BJ (cell line): ENCODE measurements at places on chromosomes 3 and 15.

GRCh38 chr3:49781415-49782199 is 4.7 kb downstream of the IP6K1 start:
- DNase-seq: no peak

GRCh38 chr3:43043071-43043766 is 62.7 kb downstream of the POMGNT2 start:
- DNase-seq: no peak

DNA sequence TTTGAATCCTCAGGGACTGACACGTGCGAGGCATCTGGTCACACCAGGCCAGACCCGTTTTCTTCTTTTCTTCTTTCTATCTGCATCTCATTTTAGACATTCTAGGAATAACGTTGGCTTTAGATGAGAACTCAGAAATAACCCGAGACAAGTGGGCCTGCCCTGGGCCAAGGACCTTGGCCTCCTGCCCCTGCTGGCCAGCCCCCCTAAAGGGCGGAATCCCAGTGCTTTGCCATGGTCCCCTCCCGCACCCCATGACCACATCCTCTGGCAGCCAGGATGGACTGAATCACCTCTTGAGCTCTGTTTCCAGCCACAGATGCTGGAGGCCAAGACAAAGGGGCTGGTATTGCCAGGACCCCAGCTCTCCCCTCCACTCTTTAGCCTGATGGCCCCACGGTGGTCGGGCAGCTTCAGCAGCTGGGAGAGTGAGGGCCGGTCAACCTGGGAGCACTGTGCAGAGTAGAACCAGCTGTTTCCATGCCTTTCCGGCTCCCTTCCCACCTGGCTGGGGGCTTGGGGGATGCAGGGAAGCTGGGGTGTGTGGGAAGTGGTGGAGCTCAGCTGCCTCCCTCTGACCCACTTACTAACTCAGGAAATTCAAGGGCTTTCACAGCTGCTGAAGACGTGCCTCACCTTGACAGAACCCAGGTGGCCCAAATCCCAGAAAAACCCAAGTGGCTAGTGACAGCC is 190.9 kb downstream of the FAM43A start:
- no peak for DNase-seq

- no peak for DNase-seq
Measured at GRCh38 chr3:83625261-83625660, 1333.5 kb upstream of the CADM2 start.

- DNase-seq: no peak
Measured at GRCh38 chr3:106255870-106256248, 387.0 kb upstream of the CBLB start.

DNA sequence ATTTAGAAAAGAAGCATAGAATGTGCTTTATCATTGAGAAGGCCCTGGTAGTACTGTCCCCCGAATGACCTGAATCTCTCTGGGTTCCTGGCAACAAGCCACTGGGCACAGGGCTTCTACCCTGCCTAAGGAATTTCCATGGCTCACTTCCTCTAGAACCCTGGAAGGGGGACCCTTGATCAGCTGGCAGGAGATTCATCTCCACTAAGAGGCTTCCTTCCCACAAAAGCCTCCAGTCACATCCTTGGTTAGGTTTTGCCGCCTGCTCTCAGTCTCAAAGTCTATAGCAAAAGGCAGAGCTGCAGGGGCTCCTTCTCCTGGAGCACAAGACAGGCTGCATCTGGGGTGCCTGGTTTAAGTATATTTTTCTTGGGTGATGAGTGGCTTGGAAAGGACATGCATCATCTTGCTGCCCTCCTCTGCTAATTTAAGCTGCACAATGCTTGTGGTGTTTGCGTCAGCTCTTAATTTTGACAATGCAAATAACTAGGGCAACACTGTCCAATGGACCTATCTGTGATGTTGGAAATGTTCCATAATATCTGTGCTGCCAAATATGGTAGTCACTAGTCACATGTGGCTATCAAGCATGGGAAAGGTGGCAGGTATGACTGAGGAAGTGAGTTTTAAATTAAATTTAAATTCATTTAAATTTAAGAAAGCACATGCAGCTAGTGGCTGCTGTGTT is 33.4 kb upstream of the RARRES1 start:
- DNase-seq: no peak

DNA sequence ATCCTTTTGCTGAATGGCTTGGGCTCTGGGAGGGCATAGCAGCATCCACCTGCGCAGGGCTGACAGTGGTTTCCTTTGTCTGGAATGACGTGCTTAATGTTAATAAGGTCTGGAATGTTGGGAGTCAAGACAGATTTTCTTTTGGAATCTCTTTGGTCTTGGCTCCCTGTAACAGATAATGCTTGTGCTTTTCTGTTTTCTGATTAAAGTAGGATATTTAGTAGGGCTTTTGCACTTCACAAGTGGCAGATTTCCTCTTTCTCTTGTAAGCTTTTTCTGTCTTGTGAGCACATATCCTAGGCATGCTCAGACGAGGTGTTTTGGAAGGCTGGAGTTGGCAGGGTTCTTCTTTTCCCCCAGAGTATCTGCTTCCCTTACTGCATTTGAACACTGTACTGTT is 189.6 kb downstream of the GHSR start:
- no peak for DNase-seq

DNA sequence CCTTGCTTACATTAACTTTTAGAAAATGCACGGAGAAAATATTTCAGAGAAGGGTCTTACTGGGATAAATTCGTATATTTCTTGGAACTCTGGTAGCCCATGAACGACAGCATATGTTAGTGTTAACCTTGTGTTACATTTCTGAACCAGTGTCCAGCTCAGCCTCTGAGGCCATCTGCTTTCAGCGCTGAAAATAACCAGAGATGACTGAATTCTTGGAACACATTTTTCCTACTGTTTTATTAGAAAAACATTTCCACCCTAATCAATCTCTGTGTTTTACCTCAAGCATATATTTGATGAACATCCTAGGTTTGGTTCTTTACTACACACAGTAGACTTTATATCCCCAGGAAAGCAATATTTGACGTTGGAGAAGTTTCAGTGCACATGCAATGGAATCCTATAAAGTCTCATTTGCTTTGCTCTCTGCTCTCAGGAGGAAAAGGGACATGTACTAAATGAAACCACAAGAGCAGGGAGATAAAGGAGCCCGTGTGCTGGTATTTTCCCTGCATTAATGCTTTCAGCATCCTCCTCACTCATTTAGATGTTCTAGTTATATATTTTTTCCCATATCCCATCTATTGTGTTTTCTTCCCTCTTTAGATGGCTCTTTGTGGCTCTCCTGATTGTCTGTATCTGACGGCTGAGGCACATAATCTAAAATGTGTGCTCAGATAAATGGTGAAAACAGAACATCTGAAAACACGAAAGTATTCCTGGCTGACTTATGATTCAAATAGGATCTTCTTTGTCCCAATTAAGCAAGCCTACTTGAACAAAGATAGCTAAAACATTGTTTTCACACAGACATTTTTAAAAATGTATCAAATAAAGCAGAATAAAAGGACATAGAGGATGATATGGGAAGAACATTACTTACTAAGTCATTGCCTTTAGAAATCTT is 151.7 kb upstream of the KCNMB2 start:
- no peak for DNase-seq

- no peak for DNase-seq
Measured at GRCh38 chr15:84797212-84797611, 19.9 kb upstream of the ALPK3 start.

- no peak for DNase-seq
Measured at GRCh38 chr15:43463507-43463906, 29.4 kb downstream of the TP53BP1 start.

GRCh38 chr3:138889792-138890191 is 55.1 kb upstream of the PIK3CB start:
- no peak for DNase-seq

DNA sequence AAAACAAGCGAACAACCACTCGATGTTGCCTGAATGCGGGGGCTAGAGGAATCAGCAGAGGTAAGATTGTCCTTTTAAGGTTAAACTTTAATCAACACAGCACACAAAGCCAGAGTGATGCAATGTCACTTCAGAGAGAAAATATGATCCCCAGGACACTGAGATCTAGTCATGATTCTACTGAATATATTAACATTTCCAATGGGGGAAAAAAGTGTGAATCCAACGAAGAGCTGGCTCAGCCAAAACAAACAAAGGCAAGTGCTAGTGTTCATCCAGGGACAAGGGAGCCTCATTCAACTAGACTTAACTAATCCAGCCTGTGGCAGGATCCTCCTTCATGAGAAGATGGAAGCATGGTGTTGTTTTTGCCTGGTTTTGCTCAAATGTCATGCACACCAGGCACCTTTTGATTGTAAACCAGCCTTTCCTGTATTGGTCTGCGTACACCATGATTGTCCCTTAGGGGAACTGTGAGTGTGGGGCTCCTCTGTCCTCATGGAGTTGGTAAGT is 35.8 kb downstream of the SCG5 start:
- no peak for DNase-seq

DNA sequence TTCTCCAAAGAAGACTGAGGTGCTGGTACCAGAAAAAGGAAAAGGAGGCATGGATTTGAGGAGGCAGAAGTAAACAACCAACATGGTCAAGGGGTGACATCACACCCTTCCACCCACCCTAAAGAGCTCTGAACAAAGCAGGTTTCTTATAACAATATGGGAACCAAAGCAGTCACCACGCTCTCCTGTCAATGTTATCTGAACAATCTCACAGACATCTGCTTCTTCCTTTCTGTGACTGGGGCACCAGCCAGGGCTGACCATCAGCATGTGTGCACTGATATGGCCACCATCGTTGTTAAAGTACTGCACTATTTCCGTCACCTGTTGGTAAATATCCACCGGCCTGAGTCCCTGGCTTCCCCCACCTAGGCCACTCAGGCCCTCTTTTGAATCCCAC is 252.9 kb downstream of the SHQ1 start:
- DNase-seq: no peak

- DNase-seq: no peak
Measured at GRCh38 chr3:122559906-122560305, 4.2 kb downstream of the PARP9 start.

GRCh38 chr15:69215314-69216035 is 55.0 kb downstream of the GLCE start:
- DNase-seq: no peak

DNA sequence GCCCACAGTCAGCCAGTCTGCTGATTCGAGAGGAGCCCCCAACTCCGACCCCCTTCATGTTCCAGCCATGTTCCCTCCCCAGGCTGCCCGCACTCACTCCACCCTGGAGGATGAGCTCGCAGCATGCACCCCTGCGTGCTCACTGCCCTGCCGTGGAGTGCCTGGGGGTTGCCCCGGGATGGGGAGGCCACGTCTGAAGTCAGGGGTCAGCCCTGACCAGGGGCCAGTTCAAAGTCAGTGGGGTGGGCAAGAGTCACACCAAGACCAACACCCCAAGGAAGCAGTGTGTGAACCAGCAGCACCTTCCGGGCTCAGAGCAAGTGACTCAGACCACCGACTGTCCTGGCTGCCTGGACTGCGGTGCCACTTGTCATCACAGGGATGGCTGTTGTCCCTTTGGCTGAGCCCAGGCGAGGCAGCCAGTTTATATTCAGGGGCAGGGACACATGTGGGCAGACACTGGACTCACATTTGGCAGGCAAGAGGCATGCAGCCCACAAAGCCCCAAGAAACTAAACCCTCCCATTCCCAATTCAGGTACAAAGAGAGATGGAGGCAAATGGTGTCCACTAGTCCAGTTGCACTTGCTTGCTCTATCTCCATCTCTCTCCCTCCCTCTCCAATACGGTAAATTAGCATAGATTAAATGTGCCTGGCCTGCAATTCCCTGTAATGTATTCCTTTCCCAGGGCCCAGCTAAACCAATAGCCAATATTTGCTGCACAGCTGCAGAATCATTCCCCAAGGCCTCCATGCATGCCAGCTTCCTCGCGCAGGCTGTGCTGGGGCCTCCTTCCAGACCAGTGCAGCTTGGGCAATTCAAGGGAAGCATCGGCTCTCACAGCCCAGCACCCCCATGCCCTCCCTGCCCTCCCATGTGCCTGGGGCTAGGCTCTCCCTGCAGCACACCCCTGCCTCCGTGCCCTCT is 135.7 kb upstream of the IQSEC1 start:
- DNase-seq: no peak

DNA sequence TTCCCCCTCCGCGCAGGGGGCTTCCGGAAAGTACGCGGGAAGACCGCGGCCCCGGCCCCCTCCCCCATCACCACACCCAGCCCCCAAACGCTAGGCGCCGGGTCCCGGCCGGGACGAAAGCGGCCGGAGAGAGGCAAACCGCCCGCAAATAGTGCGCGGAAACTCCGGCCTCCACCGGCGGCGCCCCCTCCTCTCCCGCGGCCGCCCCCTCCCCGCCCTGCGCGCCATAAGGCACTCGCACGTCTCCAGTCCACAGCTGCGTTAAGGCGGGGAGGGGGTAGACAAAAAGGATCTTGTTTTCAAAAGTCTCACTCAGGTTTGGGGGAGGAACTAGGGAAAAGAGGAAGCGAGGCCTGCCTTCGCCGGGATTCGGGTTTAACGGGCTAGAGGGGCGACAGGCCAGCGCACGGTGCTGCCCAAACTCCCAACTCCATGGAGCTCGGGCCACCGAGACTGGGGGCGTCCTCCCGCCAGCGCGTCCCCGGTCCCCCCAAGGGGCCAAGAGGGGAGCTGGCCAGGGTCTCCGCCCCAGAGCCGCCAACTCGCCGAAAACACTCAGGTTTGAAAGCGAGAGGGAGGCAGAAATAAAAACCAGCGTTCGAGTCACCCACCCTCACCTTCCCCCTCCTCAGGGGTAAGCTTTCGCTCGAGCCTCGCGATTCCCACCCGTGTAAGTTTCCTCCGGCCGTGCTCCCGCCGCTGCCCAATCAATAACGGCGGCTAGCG is 1.8 kb downstream of the ANP32A start:
- DNase-seq: no peak

DNA sequence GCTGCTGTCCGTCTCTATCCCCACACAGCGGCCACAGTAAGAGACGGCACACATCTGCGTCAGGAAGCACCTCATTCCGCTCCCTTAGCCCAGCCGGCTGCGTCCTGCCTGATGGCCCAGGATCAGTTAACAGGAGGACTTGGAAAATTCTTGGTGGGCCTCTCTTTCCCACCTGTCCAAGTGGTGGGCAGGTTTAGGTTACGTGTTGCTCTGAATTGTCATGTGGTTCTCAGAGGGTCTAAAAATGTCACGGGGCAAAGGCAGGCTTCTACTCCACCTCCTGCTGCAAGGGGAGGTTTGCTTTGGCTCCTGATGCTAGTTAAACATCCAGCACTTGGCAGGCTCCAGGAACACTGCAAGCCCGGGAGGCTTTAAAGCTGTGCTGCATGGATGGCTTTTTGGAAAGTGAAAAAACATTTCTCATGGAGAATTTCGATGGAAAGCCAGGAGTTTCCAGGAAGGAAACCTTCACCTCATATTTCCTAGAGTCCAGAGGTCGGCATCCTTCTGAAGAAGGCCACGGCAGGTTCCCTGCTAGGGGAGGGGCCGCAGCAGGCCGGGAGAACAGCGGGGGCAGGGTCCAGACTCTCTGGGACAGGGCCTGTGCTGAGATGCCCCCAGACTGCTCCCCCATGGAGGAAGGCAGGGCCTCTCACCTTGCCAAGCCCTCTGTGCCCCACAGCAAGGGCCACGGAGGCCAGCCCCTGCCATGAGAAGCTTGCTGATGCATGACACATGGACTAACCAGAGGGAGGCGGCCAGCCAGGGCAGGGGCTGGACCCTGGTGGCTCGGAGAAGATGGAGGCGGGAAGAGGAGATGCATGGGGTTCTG is 10.8 kb downstream of the CTSH start:
- DNase-seq: no peak

- no peak for DNase-seq
Measured at GRCh38 chr3:185335799-185336198, 27.1 kb upstream of the MAP3K13 start.

- no peak for DNase-seq
Measured at GRCh38 chr3:36606871-36607765, 157.2 kb downstream of the DCLK3 start.

- no peak for DNase-seq
Measured at GRCh38 chr3:140467796-140468315, 210.0 kb upstream of the TRIM42 start.
